ENCODE measurements at places on chromosomes 2 and 18. TPM values are rescaled to one million over a fixed set of nuclear protein-coding genes. Genes with fewer than 3 reads are reported as not detected.

FBXO15 gene
- total RNA-seq: 0.73 TPM

DNA sequence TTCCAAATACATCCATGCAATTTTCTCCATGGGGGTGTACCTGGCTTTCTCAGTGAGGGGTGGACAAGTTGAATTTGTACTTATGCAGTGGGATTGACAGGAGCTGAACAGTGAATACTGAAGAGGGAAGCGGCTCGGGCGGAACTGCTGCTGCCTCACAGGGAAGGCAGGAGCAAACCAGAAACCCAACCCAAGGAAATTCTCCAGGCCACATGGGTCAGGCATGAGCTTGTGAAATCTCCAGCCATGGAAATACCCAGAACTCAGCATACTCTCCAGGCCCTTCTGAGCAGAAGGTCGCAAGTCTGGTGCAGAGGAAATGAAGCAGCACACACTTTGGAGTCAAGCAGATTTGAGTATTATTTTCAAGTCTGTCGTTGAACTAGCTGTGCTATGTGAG is 26.5 kb upstream of the INO80C start:
- DNase-seq: no peak

- no peak for DNase-seq
These were observed 14.0 kb upstream of the CAVIN2 start for GRCh38 chr2:191860760-191861466.

GRCh38 chr2:133432778-133433177 is 135.5 kb downstream of the NCKAP5 start:
- DNase-seq: no peak

DNA sequence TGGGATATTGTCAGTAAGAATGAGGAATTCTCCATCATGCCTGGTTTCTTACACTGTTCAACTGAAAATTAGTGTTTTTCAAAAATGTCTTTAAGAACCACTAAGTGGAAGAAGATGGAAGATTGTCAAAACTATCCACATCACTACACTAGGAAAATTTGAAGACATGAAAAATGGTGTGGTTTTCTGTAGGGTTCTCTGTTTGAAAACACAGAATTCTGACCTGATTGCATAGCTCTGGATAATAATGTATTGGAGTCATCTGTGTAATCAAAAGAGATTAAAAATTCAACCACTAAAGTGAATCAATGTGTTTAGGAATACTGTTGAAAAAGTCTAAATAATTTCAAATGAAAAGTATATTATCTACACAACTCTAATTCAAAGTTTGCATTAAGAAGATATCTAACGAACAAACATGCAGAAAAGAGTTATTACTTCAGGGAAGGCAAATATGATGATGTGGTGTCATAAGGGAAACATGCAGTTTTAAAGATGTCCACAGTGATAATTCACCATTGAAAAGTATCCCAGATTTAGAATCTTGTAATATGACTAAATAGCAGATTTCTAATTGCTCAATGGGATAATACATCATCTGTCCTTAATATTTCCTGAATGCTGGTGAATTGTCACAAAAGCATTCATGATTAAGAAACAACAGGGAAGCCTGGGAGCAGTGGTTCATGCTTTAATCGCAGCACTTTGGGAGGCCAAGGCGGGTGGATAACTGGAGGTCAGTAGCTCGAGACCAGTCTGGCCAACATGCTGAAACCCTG is 116.9 kb downstream of the ERBB4 start:
- peak; percentile 6 for DNase-seq

GRCh38 chr18:69064063-69064462 is 266.2 kb downstream of the CCDC102B start:
- DNase-seq: no peak

Data from mammary epithelial cell (primary cell).